ENCODE measurements at places on chromosomes 5 and 9.

DNA sequence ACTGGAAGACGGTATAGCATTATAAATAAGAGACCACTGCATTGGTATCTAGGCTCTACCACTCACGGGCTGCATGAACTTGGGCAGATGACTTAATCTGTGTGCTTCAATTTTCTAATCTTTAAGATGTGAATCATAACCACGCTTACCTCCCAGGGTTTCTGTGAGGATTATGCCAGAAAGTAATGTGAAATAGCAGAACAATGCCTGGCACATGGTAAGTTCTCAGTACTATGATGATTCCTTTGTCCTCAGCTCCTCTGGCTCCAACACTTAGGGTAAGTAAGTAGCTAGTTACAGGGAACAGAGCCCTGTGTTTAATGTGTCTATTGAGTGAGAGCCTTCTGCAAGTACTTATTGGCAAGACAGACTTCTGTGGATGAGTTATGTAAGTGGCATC lies 31.1 kb downstream of the POU4F3 start:
- no peak for DNase-seq

DNA sequence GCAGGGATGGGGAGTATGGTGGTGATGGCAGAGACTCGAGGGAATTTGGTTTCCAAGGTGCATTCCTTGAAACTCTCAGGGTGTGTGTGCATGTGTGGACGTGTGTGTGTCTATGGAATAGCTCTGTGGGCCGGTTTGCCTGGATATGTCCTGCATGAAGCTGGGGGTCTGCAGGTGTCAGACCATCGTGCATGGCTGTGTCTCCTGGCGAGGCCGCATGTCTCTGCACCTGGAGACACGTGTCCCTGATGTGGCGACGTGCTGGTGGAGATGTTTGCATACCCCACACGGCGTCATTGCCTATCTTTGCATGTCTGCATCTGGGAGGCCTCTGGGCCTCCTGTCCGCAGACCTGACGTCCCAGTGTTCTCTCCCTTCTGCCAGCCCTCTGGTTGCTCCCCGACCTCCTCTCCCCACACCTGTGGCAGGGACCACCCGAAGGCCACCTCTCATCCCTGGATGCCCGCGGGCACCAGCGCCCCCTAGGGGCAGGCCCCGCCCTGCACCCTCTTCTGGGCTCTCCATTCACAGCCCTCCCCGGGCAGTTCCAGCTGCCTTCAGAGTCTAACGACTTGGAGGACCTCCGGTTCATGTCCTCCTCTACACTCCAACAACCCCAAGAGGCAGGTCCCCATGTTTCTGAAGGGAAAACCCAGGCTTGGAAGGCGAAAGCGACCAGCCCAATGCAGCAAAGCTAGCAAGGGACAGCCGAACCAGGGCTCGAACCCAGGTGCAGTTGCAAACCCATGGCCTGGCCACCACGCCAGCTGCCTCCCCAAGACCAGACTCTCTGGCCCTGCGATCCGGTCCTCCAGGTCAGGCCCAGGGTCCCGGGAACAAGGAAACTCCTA lies 88.6 kb downstream of the LMX1B start:
- peak; percentile 25 for DNase-seq

DNA sequence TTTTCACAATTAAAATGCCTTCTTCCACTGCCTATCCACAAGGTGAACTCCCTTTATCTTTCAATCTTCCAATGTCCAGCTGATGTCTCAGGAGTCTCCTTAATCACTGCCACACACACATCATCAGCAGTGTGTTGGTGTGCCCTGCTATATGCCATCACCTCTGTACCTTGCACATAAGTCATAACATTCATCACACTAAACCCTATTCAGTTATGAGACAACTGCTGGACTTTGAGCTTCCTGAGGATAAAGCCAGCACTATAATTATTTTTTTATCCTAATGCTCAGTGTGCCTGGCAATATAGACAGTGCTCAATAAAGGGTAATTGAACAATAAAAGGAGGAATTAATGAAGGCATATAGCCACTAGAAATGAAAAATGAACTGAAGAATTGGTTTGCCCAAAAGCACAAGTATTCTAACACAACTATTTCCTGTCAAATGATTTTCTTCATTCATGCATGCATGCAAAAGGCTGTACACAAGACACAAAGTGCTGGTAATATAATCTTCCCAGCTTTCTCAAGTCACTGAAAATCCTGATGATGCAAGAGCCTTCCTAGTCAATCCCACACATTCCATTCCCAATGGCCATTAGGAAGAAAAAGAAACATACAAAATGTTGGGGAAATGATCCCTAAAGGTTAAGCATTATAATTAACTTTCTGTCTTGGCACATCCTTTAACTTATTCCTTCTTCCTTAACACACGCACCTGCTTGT lies 32.4 kb downstream of the LPAR1 start:
- no peak for DNase-seq

- no peak for DNase-seq
These were observed 110.1 kb downstream of the OSTF1 start for GRCh38 chr9:75198436-75198835.

- DNase-seq: no peak
These were observed 2389.5 kb downstream of the MAT2B start for GRCh38 chr5:165894916-165895315.

DNA sequence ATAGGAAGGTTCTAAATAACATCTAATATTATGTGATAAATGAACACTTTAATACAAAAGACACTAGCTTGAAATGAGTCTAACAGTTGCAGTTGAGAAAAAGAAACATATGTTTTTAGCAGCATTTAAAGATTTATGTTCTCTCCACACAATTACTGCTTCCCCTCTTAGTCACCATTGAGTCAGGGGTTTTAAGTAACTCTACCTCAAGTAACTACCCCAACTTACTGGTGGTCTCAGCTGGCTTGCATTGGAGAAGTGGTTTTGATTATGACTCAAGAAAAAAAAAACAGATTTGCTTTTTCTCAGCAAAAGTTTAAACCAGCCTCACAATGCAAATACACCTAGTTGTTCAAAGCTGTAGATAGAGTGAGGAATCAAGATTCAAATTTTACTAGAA lies 1216.5 kb upstream of the CDH9 start:
- no peak for DNase-seq

- no peak for DNase-seq
These were observed 4.8 kb upstream of the NFIL3 start for GRCh38 chr9:91428436-91428835.

GRCh38 chr5:78899922-78900362 lies 85.2 kb downstream of the ARSB start:
- DNase-seq: no peak

- DNase-seq: no peak
These were observed 34.3 kb downstream of the NTRK2 start for GRCh38 chr9:84703793-84704192.

DNA sequence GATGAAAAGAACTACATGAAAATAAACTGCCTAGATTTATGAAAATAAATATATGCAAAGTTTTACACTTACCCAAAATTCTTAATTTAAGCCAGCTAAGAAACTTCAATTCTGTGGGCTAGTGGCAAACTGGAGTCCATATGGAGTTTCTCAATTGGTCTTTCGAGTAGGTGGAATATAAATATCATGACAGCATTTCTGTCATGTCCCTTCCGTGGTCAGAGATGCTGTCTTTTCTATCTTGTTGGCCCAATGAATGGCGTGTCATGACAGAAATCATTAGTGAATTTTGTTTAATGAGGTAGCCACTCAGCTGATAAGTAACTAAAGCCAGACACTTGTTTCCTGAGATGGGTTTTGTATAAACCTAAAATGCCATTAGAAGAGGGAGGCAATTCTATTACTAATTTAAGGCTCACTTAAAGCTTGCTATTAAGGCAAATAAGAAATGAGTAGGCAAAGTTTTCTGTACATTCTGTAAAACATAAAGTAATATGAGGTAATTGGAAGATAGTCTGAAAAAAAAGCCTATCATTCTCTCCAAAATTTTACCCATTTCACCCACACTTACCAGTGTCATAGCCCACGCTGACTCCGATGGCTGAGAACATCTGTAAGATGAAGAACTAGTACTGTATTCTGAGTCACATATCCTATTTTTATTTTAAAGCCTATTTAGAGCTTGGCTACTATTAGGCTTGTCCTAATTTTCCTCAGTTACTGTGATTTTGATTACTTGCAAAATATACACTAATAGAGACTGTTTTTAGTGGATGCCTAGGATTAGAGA lies 419.3 kb upstream of the MEF2C start:
- no peak for DNase-seq

DNA sequence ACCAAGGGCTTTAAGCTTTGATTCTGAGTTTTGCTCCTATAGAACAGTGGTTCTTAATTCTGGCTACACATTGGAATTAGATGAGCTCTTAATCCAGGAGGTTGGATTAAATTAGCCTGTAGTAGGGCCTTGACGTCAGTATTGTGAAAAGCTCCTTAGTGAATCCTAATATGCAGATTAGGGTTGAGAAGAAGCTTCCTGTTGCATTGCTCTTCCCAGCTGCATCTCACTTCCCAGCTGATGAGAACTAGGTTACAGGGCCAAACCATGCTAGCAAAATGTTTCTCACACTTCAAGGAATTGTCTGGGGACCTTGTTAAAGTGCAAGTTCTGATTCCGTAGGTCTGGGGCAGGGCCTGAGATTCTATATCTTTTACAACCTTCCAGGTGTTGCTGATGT lies 300.0 kb downstream of the ZSWIM6 start:
- DNase-seq: no peak

Data from activated CD4-positive, alpha-beta T cell treated with anti-CD3 and anti-CD28 coated beads for 4 hours (primary cell).